Heart left ventricle (tissue), 16 donors: ENCODE measurements at places on chromosomes 12 and 14. TPM values are rescaled to one million over a fixed set of nuclear protein-coding genes. Genes with fewer than 3 reads are reported as not detected.

DNA sequence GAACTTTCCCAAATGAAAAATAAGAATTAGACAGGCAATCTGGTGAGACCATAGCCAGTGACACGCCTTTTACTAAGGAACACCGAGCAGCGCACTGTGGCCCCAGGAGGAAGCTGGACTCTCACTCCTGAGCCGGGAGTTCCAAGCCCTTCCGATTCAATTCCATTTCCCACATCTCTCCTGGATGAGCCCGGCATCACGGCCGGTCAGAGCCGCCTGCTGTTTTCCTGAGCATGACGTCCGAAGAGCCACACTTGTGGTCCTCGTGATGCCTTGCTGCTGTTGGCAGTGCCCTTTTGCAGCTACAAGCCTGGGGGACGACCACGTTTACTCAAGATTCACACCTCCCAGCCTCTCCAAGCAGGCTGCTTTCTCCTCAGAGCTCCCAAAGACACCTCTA lies 40.8 kb downstream of the FBXL14 start:
- no peak for DNase-seq
- no peaks in the 10 kb centered on the region for H3K4me1 ChIP-seq
- no peak overlapping the region for H3K27ac ChIP-seq
- H3K36me3 ChIP-seq = no peaks in the 10 kb centered on the region
- no peak overlapping the region for H3K4me3 ChIP-seq
- no peaks in the 10 kb centered on the region for H3K27me3 ChIP-seq

- no peak overlapping the region for H3K4me3 ChIP-seq
- no peaks in the 10 kb centered on the region for H3K4me1 ChIP-seq
- no peaks in the 10 kb centered on the region for H3K27me3 ChIP-seq
- no peaks in the 10 kb centered on the region for H3K36me3 ChIP-seq
- DNase-seq = no peak
Measured at GRCh38 chr12:54759751-54760150, 94.6 kb upstream of the MUCL1 start.

GRCh38 chr14:103107455-103107854 lies 12.9 kb downstream of the EXOC3L4 start:
- no peak overlapping the region for H3K27ac ChIP-seq
- no peak overlapping the region for H3K4me3 ChIP-seq
- H3K36me3 ChIP-seq = no peaks in the 10 kb centered on the region
- H3K4me1 ChIP-seq = peaks cover 34% of the 10 kb centered on the region
- no peak for DNase-seq

DNA sequence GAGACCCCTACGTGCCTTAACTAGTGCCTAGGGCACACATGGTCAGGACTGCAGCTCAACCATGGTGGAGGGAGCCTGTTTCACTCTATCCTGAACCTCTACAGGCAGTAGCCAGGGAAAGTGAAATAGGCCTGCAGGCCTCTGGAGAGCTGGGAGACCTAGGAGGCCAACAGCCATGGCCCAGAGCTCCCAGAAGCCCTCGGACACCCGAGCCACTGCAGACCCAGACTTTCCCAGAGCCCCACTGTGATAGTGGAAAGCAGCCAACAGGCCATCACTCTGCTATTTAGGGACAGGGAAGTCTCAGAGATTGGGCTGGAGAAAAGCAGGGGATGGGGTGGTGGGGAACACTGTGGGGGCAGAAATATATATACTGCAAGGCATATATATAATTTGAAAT lies 56.5 kb upstream of the ZFP36L1 start:
- DNase-seq = peak; percentile 49
- no peak overlapping the region for H3K27ac ChIP-seq
- no peak overlapping the region for H3K4me3 ChIP-seq
- no peaks in the 10 kb centered on the region for H3K4me1 ChIP-seq
- H3K27me3 ChIP-seq = no peaks in the 10 kb centered on the region
- H3K36me3 ChIP-seq = no peaks in the 10 kb centered on the region

- no peaks in the 10 kb centered on the region for H3K27me3 ChIP-seq
- no peaks in the 10 kb centered on the region for H3K4me1 ChIP-seq
- no peak overlapping the region for H3K27ac ChIP-seq
- no peaks in the 10 kb centered on the region for H3K36me3 ChIP-seq
- no peak for DNase-seq
Measured at GRCh38 chr12:71558445-71558844, 105.2 kb downstream of the ZFC3H1 start.

- no peaks in the 10 kb centered on the region for H3K4me1 ChIP-seq
- H3K4me3 ChIP-seq = no peak overlapping the region
- no peaks in the 10 kb centered on the region for H3K27me3 ChIP-seq
- no peaks in the 10 kb centered on the region for H3K36me3 ChIP-seq
- H3K27ac ChIP-seq = no peak overlapping the region
Measured at GRCh38 chr12:40508421-40508820, 183.8 kb upstream of the CNTN1 start.

The OR6C3 gene
- not detected for total RNA-seq

The PIWIL1 gene
- not detected for total RNA-seq

The CD4 gene
- total RNA-seq = 57.9 TPM
